Tibial artery (tissue), 4 donors: ENCODE measurements at places on chromosomes 7 and 10.
A peak's percentile ranks its signal among the peaks of the same experiment; 100 is the strongest.

DNA sequence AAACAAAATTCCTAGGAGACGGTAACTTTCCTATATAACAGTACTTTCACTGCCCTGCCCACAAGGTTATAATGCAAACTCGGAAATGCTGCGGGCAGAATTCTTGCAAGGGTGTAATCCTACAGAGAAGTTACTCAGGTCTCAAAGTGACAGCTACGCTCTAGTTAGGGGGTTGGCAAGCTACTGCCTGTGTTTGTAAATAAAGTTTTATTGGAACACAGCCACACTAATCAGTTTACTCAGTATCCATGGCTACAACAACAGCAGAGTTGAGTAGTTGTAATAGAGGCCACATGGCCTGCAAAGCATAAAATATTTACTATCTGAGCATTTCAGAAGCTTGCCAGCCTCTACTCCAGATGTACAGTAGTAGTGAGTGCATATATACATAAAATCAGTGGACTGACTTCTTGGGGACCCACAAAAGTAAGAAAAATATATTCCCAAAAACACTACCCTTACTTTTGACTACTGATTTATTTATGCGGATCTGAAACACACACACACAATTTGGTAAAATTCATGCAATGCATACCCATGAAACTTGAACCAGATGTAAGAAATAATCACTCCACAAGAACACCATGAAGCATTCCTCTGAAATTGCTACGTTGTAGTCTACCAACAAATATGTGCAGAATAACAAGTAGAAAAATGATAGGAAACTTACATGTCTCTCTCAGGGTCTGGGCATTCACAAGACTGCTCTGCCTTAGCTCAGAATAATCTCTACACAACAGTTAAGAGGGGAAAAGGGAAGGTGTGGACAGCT, 53.0 kb downstream of the SMURF1 start:
- no peak for DNase-seq

DNA sequence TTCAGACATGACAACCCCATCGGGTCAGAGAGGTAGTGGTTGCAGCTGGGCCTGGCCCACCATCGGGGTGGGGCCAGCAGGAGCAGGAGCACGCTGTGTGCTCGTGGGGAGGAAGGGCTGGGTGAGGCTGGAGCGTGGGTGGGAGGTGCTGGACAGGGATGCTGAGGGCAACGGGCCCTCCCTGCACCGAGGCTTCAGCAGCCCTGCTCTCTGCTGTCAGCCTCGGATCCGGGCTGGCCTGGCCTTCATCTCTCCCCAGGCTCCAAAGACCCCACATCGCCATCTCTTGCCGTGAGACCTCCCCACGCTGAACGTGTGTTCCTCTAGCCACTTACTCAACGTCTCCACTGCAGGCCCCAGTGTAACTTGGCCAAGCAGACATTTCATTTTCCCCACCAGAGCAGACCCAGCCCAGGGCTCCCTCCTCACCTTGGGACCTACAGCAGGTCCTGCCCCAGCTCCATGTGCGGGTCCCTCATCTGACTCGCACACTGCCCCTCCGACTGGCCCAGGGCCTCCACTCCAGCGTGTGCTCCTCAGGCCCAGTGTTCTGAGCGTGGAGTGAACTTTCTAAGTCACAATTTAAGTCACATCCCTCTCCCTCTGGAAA, 462.4 kb downstream of the DNAJB6 start:
- DNase-seq: no peak

GRCh38 chr10:14812271-14812670, 25.6 kb downstream of the CDNF start:
- DNase-seq: no peak

GRCh38 chr7:20280475-20281351, 50.0 kb upstream of the ITGB8 start:
- no peak for DNase-seq

DNA sequence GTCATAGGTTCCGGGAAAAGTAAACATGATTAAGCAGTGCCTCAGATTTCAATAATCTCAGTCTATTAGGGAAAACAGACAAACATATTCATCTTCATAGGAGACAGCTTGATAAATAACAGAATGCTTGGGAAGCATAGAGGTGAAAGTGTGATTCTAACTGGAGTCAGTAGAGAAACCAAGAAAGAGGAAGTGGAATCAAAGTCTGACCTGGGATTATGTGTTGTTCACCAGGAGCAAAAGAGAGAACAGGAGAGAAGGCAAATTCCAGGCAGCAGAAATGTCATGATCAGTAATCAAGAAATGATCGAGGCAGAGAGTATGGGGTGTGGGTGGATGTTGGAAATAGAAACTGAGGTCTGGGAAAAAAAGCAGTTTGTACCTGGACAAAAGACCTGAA, 43.7 kb downstream of the DGKB start:
- DNase-seq: no peak

DNA sequence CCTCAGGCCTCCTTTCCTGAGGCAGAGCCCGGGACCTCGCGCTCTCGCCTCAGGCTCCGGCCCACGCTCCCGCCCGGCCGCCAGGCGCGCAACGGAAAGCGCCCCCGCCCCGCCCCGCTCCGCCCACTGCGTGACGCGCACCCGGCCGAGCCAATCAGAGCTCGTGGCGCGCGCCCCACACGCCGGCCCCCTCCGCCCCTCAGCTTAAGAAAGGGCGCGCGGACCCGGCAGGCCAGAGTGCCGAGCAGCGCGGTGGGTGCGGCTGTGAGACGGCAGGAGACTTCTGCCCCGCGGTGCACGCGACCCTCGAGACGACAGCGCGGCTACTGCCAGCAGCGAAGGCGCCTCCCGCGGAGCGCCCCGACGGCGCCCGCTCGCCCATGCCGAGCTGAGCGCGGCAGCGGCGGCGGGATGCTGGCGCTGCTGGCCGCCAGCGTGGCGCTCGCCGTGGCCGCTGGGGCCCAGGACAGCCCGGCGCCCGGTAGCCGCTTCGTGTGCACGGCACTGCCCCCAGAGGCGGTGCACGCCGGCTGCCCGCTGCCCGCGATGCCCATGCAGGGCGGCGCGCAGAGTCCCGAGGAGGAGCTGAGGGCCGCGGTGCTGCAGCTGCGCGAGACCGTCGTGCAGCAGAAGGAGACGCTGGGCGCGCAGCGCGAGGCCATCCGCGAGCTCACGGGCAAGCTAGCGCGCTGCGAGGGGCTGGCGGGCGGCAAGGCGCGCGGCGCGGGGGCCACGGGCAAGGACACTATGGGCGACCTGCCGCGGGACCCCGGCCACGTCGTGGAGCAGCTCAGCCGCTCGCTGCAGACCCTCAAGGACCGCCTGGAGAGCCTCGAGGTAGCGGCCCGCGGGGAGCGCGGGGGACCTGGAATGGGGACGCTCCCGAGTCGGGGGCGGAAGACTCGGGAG, at the start of gene NPTX2:
TSS of gene NPTX2 (plus strand) at position 235 of the 909 bp plus-strand sequence. CDS start at position 412, 177 bp downstream.
- peak; percentile 76 for DNase-seq

DNA sequence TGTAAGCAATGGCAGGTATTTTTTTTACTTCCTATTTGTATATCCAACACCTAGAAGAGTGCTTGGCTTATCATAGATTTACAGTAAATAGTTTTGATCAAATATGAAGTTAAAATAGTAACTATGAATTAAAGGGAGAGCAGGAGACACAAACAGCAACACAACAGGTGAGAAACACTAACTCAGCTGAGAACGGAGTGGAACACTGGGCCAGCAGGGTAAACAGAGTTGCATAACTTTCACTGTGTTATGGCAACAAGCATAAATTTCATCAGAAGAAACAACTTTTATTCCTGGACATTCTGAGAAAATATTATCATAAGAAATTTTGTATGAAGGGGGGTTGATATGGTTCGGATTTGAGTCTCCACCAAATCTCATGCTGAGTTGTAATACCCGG, 52.2 kb upstream of the SMIM30 start:
- DNase-seq: no peak

- DNase-seq: no peak
Observed at GRCh38 chr7:91541641-91542040, 277.4 kb downstream of the FZD1 start.

DNA sequence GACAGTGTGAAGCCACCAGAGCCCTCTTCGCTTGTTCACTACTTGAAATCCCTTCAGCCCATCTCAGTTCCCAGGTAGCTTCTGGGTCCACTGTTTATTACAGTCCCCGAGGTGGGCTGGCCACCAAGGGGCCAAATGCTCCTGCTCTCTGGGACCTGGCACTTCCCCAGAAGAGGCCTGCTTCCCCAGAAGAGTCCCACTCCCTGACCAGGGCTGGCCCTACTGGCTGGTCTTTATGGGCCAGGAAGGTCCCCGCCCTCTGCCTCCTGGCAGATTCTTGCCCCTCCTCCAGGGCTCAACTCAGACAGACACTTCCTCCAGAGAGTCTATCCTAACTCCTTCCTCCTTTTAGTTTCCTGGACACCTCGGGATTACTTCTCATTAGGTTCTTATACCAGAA, 70.7 kb upstream of the LRRC18 start:
- DNase-seq: no peak

DNA sequence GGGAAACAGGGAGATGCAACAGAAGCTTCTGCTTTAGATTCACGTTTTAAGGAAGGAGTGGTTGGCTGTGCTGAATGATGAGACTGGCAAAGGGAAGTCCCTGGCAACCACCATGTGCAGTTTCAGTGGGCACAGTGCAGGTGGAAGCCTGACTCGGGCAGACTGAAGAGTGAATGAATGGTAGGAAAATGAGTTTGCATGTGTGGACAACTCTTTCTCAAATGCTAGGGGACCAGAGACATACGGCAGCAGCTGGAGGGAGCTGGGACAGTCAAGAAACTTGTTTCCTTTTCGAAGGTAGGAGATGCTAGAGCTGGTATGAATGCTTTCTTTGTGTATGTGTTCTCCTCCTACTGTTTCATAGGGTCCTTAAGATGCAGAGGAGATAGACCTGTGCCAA, 29.0 kb downstream of the PODXL start:
- DNase-seq: no peak

DNA sequence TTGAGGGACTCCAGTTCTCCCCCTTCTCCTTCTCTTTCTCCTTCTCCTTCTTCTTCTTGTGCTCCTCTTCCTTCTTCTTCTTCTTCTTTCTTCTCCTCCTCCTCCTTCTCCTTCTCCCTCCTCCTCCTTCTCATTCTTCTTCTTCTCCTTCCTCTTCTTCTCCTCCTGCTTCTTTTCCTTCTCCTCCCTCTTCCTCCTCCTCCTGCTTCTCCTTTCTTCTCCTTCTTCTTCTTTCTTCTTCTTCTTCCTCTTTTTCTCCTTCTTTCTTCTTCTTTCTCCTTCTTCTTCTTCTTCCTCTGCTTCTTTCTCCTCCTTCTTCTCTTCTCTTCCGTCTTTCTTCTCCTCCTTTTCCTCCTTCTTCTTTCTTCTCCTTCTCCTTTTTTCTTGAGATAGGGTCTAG, 25.6 kb upstream of the LIMK1 start:
- DNase-seq: no peak

DNA sequence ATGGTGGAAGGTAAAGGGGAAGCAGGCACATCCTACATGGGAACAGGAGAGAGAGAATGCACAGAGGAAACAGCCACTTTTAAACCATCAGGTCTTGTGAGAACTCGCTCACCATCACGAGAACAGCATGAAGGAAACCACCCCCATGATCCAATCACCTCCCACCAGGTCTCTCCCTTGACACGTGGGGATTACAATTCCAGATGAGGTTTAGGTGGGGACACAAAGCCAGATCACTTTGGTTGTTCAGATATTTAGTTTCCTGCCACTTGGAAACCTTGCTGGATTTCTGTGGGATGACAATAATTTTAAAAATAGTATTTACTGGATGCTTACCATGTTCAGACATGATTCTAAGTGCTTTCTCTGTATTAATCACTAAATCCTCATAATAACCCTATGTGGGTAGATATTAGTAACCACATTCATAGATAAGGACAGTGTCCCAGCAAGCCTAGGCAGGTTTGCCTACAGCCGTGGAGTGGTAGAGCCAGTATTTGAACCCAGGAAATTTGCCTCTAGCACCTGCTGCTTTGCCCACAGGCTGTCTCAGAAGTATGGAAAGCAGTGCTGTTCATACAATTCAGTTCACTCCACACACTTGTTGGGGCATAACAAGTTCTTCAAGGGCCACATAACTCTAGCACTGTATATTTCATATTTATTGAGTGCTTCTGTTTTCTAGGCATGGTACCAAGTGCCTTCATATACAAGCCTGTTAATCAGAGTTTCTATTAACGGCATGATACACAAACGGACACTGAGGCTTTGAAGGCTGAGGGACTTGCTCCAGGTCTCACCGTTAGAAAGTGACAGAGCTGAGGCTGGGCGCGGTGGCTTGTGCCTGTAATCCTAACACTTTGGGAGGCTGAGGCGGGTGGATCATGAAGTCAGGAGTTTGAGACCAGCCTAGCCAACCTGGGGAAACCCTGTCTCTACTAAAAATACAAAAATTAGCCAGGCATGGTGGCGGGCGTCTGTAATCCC, 8.3 kb downstream of the TLL2 start:
- no peak for DNase-seq

DNA sequence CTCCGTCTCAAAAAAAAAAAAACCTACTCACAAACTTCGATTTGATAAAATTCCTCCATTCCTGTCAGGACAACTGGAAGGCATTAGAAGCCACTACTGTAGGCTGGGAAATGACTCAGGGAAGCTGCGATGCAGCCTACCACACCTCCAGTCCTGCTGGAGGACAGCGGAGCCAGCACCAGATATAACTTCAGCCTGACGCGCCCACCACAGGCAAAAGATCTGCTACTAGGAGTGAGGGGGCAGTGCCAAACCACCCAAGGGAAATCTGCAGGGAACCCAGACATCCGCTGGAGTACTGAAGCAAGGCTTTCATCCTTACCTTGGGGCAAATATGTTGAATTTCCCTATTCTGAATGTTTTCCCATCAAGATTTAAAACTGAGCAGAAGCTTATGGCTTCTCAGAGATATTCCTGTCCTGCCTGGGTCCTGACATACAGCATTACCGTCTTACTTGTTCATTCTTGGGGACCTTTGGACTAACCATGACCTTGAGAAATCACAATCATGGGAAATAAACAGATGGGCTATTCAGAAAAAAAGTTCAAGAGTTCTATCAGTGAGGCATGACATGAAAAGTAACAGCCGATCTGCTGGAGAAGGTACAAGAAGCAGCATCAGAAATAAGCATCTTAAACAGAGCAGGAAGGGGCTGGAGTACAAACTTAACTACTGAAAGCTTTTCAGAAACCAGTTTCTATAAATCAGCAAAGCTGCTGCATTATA, 20.4 kb downstream of the BCCIP start:
- DNase-seq: no peak

GRCh38 chr10:13678101-13678843, 91.5 kb downstream of the PRPF18 start:
- DNase-seq: no peak

- no peak for DNase-seq
Observed at GRCh38 chr7:75928568-75928914, 13.6 kb downstream of the POR start.

DNA sequence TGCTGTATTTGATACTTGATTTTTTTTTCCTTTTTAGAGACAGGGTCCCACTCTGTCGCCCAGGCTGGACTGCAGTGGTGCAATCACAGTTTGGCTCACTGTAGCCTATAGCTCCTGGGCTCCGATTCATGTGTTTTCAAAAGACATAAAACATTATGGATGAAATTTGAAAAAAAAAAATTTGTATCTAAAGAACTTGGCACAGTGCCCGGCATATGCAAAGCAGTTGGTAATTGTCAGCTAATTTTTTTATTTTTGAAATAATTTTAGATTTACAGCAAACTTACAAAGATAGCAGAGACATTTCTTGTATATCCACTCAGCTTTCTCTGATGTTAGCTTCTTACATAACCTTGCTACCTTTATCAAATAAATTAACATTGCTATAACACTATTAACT, 20.3 kb upstream of the SAMD8 start:
- no peak for DNase-seq
